ENCODE measurements at places on chromosomes 6 and 20.
A peak's percentile ranks its signal among the peaks of the same experiment; 100 is the strongest.

GRCh38 chr6:137299681-137300080 lies 80.5 kb upstream of the IFNGR1 start:
- no peak for DNase-seq

GRCh38 chr6:2848851-2849250 lies 7.2 kb upstream of the SERPINB1 start:
- peak; percentile 56 for DNase-seq

DNA sequence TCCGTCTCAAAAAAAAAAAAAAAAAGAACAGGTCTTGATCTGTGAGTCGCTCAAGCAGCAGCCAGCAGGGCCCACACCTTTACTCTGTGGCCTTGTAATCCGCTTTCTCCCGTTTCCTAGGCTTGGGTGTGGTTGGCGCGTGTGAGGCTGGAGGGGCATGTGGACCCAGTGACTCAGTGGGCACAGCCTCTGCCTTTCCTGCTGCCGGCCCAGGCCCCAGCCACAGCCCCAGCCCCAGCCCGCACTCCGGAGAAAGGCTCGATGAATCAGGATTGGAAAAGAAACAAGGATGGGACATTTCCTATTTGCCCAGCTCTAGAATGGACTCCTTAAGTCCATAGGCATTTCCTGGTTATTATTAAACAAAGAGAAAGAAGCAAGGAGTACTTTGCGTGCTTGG lies 4.3 kb downstream of the BHLHE23 start:
- no peak for DNase-seq

GRCh38 chr6:102115911-102116310 lies 722.4 kb downstream of the GRIK2 start:
- DNase-seq = no peak

GRCh38 chr6:3928111-3928510 lies 78.9 kb downstream of the FAM50B start:
- DNase-seq = no peak

DNA sequence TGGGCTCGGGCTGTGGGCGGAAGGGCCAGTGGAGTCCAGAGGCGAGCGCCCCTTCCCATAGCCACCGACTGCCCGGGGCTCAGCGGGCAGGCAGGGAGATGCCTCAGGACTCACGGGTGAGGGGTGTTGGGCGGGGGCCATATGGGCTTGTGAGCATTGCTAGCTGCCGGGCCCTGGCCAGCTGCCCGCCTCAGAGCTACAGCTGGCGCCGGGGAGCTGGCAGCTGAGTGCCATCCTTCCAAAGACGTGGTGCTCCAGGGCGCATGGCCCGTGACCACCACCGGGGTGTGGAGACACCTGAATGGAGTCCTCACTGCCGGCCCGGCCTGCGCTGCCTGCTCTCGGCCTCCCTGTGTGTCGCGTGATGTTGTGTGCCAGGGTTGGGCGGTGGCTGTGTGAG lies 10.6 kb upstream of the RBBP8NL start:
- no peak for DNase-seq

DNA sequence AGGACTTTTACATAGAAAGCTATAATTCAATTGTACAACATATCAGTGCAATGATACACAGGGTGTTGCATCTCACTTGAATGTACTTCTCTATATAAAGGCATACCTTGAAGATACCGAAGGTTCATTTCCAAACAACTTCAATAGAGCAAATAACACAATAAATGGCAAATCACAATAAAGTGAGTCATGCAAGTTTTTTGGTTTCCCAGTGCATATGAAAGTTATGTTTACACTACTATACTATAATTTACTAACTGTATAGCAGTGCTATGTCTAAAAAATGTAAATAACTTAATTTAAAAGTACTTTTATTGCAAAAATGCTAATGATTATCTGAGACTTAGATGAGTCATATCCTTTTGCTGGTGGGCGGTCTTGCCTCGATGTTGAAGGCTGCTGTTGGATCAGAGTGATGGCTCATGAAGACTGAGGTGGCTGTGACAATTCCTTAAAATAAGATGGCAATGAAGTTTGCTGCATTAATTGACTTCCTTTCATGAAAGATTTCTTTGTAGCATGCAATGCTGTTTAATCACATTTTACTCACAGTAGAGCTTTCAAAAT lies 188.8 kb downstream of the TASP1 start:
- DNase-seq = no peak

- no peak for DNase-seq
Measured at GRCh38 chr20:57071954-57072583, 194.4 kb downstream of the BMP7 start.

DNA sequence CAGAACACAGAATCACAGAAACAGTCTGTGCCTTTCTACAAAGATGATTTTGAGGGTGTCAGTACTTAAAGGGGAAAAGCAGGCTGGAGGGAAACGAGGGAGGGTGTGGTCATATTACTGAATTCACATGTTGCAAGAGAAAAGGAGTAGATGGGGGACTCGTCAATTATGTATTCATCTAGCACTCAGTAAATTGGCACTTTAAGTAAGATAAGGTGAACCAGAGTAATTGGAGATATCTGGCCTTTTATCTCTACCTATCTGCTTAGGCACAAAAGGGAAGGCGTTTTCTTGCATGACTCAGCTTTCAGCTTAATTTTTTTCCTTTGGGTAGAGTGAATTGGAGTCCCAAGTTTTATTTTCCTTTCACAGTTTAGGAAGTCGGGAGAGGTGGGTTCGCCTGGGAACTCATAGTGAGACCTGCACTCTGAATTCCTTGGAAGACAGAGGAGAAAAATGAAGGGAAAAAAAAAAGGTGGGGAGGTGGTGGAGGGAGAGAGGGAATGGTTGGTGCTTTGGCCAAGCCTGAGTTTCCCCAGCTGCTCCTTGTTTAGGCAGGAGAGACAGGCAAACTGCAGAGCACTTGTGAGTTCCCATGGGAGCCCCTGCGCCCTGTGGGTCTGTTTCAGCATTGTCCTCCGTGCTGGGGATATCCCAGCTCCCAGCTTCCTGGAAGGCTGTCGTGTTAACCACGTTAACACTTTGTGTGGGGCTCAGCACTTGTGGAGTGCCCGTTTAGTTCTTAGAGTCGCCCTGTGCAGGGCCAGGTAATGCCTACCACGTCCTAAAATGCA lies 19.7 kb upstream of the GTSF1L start:
- DNase-seq = no peak

DNA sequence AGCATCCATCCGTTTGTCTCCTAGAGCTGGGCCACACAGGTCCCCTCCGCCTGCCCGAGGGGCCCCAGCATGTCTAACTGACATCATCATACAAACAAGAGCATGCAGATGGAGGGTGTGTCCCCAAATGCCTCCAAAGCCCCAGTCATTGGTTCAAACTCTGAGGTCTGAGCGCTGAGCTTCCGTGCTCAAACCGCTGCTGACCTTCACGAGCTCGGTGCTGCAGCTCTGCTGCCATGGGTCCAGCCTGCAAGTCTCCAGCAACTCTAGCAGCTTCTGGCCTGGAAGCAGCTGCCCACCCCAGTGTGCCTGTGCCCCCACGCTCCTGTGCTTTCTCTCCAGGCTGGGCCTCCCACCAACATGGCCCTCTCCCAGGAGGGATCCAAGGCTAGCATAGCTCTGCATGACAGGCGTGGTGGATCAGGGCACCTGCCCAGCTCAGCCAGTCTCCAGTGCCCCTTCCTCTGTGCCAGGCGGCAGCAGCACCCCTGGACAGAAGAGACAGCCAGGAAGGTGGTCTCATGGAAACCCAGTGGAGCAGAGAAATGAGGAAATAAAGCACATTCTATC lies 131.6 kb upstream of the PMEPA1 start:
- no peak for DNase-seq

- no peak for DNase-seq
Measured at GRCh38 chr6:49551078-49551865, 804 bp downstream of the C6orf141 start.

DNA sequence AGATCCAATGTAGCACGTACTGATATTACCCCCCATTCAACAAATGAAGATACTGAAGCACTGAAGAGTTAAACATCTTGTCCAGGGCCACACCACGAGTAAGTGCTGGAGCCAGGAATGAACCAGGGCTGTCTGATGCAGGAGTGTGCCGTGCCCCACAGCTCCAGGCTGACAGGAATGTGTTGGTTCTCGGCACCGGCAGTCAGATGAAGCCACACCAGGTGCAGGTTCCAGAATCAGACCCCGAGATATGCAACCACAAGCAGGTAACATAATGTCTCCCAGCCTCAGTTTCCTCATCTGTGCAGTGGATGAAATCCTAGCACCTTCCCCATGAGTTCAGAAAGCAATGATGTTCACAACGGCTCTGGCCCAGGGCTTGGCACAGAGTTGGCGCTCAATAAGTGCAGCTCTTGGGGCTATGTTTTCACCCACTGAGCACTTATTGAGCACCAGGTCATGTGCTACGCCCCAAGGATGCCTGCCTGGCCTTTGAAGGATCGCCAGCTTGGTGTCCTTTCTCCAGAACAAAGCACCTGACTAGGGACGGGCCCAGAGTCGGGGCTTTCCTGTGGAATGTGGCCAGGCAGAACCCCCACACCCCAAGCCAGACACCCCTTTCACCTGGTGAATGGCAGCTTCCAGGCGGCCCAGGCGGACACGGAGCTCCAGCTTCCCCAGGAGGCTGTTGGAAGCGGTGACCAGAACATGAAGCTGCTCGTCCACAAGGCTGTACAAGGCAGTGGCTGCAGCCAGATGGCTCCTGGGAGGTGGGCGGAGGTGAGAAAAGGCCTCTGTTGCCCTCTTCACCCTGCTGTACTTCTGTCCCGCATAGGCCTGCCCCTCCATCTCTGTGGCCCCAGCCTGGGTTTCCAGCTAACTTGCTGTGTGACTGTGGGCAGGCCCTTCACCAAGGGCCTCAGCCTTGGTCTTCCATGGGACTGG lies 41.3 kb downstream of the KIAA1755 start:
- DNase-seq = no peak

GRCh38 chr6:165881806-165882205 lies 218.8 kb upstream of the PDE10A start:
- no peak for DNase-seq

- no peak for DNase-seq
Measured at GRCh38 chr6:169386411-169387057, 132.9 kb upstream of the THBS2 start.

- no peak for DNase-seq
Measured at GRCh38 chr20:536426-537010, 7.1 kb downstream of the CSNK2A1 start.

DNA sequence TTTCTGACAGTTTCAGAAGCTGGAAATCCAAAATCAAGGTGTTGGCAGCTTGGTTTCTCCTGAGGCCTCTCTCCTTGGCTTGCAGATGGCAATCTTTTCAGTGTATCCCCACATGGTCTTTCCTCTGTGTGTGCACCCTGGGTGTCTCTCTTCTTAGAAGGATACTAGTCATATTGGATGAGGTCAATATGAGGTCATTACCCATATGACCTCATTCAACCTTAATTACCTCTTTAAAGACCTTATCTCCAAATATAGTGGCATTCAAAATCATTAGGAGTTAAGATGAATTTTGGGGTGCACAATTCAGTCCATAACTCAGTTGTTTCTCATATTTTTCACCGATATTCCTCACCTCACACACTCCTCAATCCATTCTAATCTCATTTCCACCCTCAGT lies 92.4 kb upstream of the TGM3 start:
- no peak for DNase-seq

GRCh38 chr20:43284486-43284885 lies 94.8 kb upstream of the PTPRT start:
- peak; percentile 6 for DNase-seq

DNA sequence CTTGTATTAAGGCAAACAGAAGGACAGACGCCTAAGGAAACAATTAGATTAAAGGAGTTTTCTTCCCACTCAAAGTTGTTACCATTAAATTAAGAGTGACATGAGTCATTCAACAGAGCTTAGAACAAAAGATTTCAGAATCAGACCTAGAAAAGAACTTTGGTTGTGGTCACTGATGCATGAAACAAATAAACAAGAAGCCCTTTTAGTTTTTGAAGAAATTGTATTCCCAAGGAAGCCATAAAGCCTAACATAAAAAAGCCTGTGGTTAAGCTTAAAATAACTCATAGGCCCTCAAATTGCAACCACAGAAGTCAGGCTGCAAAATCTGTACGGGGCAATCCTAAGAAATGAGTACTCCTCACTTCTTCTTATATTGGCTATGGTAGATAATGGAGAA lies 17.9 kb upstream of the TRIM26 start:
- DNase-seq = no peak

- no peak for DNase-seq
Measured at GRCh38 chr6:68546620-68547019, 88.5 kb upstream of the ADGRB3 start.

- no peak for DNase-seq
Measured at GRCh38 chr6:148677594-148678476, 69.0 kb upstream of the UST start.

DNA sequence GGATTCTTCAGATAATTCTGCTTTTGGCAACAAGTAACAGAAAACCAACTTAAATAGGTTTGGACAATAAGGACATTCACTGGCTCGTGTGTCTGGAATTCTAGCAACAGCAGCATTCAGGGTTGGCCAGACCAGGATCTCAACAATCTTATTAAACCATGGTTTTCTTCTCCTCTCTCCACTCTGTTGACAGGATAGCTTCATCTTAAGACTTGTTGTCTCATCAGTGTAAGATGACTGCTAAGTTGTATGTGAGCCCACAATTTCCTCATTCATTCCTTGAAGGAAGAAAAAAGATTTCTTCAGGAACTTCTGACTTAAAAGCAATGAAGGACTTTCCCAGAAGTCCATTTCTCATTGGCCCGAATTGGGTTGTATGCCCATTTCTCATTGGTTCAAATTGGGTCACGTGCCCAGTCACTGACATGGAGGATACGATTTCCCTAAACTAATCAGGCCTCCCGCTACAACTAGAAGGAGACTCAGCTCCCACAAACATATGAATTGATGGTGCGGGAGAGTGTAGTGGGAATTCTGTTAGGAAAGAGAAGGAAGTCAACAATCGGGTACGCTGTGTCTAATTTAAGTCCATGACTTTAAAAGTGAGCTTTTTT lies 83.7 kb downstream of the SLC22A3 start:
- DNase-seq = no peak

DNA sequence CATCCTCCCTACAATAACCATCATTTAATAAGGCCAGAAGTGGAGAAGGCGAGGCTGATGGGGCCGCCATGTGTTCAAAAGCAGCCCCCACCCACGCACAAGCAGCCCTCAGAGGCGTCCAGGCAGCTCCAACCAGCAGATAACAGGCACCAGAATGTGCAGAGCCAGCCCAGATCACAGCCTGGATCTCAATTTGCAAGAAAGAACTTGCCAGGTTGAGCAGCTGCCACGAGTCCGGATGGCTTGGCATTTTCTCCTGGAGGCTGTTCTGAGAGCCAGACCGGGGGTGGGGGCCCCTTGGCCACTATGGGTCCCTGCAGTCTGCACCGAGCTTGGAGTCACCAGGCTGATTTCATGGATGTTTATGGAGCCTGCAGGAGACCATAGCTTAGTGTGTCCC lies 338.1 kb downstream of the PREX1 start:
- DNase-seq = no peak

GRCh38 chr20:63084563-63084927 lies 77.8 kb upstream of the BHLHE23 start:
- no peak for DNase-seq

DNA sequence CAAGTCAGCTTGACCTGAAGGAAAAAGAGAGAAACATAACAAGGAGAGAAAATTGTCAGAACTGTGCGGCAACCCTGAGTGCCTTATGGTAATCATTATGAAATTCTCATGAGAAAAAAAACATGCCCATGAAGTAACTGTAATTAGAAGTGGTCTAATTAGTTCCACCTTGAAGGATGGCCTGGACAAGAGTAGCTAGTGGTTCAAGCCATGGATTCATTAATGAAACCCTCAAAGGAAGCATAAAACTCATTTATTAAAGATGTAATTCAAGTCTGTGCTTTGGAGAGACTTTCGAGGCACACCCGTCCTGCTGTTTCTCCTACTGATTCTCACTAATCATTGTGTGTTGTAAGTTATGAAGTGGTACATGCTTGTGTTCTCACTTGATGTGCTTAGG lies 160.2 kb downstream of the PHF3 start:
- no peak for DNase-seq

Data from activated CD4-positive, alpha-beta T cell treated with anti-CD3 and anti-CD28 coated beads, Interleukin-2, Interleukin-4, amounts not matched to agents 100 ng/mL and 50 ng/mL, durations not matched to agents 16 hours and 8 hours (primary cell).